Articular chondrocyte of knee joint (primary cell): ENCODE measurements at places on chromosomes 2 and 18. TPM values are rescaled to one million over a fixed set of nuclear protein-coding genes. Genes with fewer than 3 reads are reported as not detected.

Gene SPP2
- total RNA-seq, result not detected in 2 replicates

Gene KIAA2012
- total RNA-seq, result under 0.01 TPM in 1 of 2 replicates, not detected in the other

Gene SLC16A14
- total RNA-seq, result 1.6 and 2.3 TPM in 2 replicates

Gene CDH20
- not detected in 2 replicates for total RNA-seq

Gene CNGA3
- total RNA-seq, result 0.43 TPM in 1 of 2 replicates, not detected in the other

Gene ABCG5
- not detected in 2 replicates for total RNA-seq

Gene UNC80
- total RNA-seq, result not detected in 2 replicates

Gene CFAP65
- total RNA-seq, result 0.22 TPM in 1 of 2 replicates, not detected in the other

Gene SCN3A
- total RNA-seq, result 0.13 and 0.54 TPM in 2 replicates

Gene DYNAP
- not detected in 2 replicates for total RNA-seq

Gene CCDC68
- 0.91 and 1.3 TPM in 2 replicates for total RNA-seq

Gene SERPINB4
- total RNA-seq, result not detected in 2 replicates

Gene EFR3B
- 2.4 and 5.4 TPM in 2 replicates for total RNA-seq

Gene TTC27
- total RNA-seq, result 23.9 and 29.7 TPM in 2 replicates

Gene GREB1
- 0.26 and 0.43 TPM in 2 replicates for total RNA-seq

Gene HJURP
- total RNA-seq, result 9.7 and 18.8 TPM in 2 replicates

Gene PSTPIP2
- 9.3 and 9.9 TPM in 2 replicates for total RNA-seq

Gene ERMN
- total RNA-seq, result 0.11 TPM in 1 of 2 replicates, not detected in the other

Gene MAL
- total RNA-seq, result not detected in 2 replicates

Gene NYAP2
- total RNA-seq, result not detected in 2 replicates

Gene EML6
- 0.39 and 0.86 TPM in 2 replicates for total RNA-seq

Gene GAD1
- under 0.01 TPM in 1 of 2 replicates, not detected in the other for total RNA-seq

Gene G6PC2
- not detected in 2 replicates for total RNA-seq
